CD4-positive, CD25-positive, alpha-beta regulatory T cell (primary cell): ENCODE measurements at places on chromosomes 3 and 15. TPM values are rescaled to one million over a fixed set of nuclear protein-coding genes. Genes with fewer than 3 reads are reported as not detected.

The BCL2A1 gene
- 12.9 TPM for total RNA-seq

The MKRN2OS gene
- total RNA-seq, result not detected

The CHCHD4 gene
- total RNA-seq, result 3.6 TPM

The USP13 gene
- 6.4 TPM for total RNA-seq

The RBP2 gene
- total RNA-seq, result not detected

The FGF7 gene
- total RNA-seq, result not detected

The ZCWPW2 gene
- 0.37 TPM for total RNA-seq

The ITGA11 gene
- not detected for total RNA-seq

- no peaks in the 10 kb centered on the region for H3K4me1 ChIP-seq
- H3K27ac ChIP-seq, result no peak overlapping the region
- H3K4me3 ChIP-seq, result no peak overlapping the region
- peaks cover 6% of the 10 kb centered on the region for H3K27me3 ChIP-seq
- no peaks in the 10 kb centered on the region for H3K36me3 ChIP-seq
- no peak for DNase-seq
These were observed 174.0 kb downstream of the SUCNR1 start for GRCh38 chr3:152047465-152047864.

- H3K27ac ChIP-seq, result no peak overlapping the region
- no peak overlapping the region for H3K4me3 ChIP-seq
- H3K27me3 ChIP-seq, result no peaks in the 10 kb centered on the region
- H3K4me1 ChIP-seq, result peaks cover 3% of the 10 kb centered on the region
These were observed 345.2 kb downstream of the FOXP1 start for GRCh38 chr3:71238355-71238757.

DNA sequence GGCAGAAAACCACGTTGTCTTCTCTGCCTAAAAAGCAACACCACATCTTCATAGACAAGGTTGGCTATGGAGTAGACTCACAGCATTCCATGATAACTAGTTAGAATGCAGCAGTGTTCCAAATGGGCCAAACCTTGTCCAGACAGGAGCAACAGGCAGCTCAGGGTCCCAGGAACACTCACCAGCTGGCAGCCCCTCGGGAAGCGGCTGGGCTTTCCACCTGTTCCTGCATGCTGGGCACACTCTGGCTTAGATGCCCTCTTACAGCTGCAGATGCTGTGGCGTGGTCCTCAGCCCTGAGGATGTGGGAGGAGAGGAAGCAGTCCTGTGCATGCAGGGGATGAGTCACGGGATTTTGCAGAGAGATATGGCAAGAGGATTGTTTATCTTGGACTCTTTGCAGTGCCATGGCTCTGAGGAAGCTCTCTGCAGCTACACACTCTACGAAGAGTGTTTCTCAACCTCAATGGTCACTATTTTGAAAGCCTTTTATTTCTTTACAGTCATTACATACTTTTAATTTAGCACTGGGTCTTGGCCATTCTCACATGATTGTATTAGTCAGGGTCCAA lies 11.3 kb downstream of the NRROS start:
- DNase-seq, result no peak
- H3K27me3 ChIP-seq, result no peaks in the 10 kb centered on the region
- peak overlapping the region; percentile 22 for H3K4me3 ChIP-seq
- no peak overlapping the region for H3K27ac ChIP-seq

GRCh38 chr3:10627884-10628572 lies 122.6 kb upstream of the ATP2B2 start:
- H3K36me3 ChIP-seq, result no peaks in the 10 kb centered on the region
- DNase-seq, result no peak
- H3K4me3 ChIP-seq, result no peak overlapping the region
- no peaks in the 10 kb centered on the region for H3K4me1 ChIP-seq

- no peak overlapping the region for H3K4me3 ChIP-seq
- no peak for DNase-seq
- no peaks in the 10 kb centered on the region for H3K4me1 ChIP-seq
- no peak overlapping the region for H3K27ac ChIP-seq
These were observed 137.6 kb downstream of the SRGAP3 start for GRCh38 chr3:9111866-9112265.

GRCh38 chr15:50265620-50266019 lies at the start of gene HDC:
Gene HDC (minus strand): TSS chr15:50265726. CDS start chr15:50265623, 103 bp downstream.
- no peaks in the 10 kb centered on the region for H3K36me3 ChIP-seq
- H3K4me1 ChIP-seq, result peaks cover 18% of the 10 kb centered on the region
- no peak within 1 kb of the TSS for H3K27ac ChIP-seq
- DNase-seq, result no peak
- no peak within 1 kb of the TSS for H3K4me3 ChIP-seq

GRCh38 chr15:91698241-91698640 lies 155.3 kb upstream of the SLCO3A1 start:
- no peak overlapping the region for H3K4me3 ChIP-seq
- no peaks in the 10 kb centered on the region for H3K27me3 ChIP-seq
- no peaks in the 10 kb centered on the region for H3K4me1 ChIP-seq
- no peak for DNase-seq

DNA sequence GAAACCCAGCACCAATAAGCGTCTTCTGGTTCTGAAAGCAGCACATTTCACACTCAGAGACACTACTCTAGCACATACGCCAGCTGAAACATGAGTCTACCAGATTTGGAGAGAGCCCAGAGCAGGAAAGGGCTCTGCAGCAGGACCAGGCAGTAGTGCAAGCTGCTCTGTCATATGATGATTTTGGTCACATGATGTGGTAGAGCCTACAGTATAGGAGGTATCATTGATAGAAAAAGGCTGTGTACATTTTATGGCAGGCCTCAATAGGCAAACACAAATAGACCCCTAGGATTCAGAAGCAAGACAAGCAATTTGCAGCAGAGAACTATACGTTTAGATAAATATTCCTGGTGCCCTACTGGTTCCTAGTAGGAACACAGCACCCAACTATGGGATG lies 58.2 kb downstream of the QTRT2 start:
- no peak for DNase-seq
- no peak overlapping the region for H3K27ac ChIP-seq
- no peaks in the 10 kb centered on the region for H3K36me3 ChIP-seq
- H3K4me3 ChIP-seq, result no peak overlapping the region
- H3K4me1 ChIP-seq, result no peaks in the 10 kb centered on the region
- no peaks in the 10 kb centered on the region for H3K27me3 ChIP-seq

DNA sequence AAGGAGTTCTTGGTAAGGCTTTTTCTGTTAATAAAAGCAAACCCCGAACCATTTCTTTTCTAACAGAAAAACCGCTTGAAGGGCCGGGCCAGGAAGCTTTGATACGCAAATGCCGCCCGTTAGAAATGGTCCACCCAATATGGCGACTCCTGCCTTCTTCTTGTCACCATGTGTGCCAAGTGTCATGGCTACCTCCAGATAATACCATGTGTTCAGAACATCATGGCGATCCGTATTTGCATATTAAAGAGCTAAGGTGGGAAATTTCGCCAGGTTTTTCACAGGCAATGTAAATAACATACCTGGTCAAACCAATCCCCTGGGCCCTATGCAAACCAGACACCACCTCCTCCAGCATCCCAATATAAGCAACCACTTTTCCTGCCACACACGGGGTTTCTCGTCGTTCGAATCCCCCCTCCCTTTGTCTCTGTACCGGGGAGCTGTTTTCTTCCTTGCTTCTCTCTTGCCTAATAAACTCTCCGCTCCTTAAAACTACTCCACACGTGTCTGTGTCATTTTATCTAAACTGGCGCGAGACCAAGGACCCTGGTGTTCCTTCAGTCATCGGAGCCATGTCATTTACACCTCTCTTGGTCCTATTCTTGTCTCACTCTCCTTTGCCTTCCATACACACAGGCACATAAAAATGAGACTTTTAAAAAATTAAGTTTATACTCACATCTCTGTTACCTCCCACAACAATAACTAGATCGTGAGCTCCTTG lies 34.5 kb downstream of the NCEH1 start:
- no peaks in the 10 kb centered on the region for H3K27me3 ChIP-seq
- no peak overlapping the region for H3K27ac ChIP-seq
- H3K4me1 ChIP-seq, result no peaks in the 10 kb centered on the region
- DNase-seq, result no peak
- no peaks in the 10 kb centered on the region for H3K36me3 ChIP-seq
- no peak overlapping the region for H3K4me3 ChIP-seq

DNA sequence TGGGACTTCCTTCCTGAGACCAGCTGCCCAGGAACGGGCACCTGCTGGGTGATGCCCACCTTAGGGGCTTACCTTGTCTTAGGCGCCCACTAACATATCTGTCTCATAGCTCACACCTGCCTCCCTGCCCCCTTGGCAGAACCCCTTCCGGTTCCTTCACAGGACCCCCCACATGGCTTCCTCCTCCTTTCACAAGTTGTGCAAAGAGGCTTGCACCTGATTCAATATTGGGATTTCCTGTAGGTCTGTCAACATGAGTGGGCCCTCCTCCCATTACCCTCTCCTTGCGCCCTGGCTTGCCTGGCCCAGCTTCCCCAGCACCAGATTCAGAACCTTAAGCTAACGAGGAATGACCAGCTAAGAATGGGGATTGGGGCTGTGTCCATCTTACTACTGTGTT lies 633 bp downstream of the THPO start:
- H3K4me1 ChIP-seq, result peaks cover 12% of the 10 kb centered on the region
- H3K27me3 ChIP-seq, result peaks cover 23% of the 10 kb centered on the region
- no peak overlapping the region for H3K4me3 ChIP-seq

DNA sequence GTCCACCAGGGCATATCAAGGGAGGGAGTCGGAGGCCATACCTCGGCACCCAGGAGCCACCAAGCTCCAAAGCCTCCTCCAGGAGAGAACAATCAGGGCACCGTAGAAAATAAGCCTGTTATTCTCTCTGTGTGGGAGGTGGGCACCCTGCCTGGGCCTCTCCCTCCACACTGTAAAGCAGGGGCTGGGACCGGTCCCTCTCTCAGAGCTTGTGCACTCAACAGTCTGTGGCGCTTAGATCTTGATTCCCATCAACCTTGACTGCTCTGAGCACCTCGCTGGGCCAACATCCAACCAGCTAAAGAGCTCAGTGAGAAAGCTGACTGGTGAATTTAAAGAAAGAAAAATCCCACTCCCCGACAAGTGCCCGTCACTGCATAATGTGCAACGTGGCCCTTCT lies 53.0 kb downstream of the PCSK6 start:
- H3K27me3 ChIP-seq, result peaks cover 2% of the 10 kb centered on the region
- H3K27ac ChIP-seq, result no peak overlapping the region
- H3K36me3 ChIP-seq, result no peaks in the 10 kb centered on the region
- no peaks in the 10 kb centered on the region for H3K4me1 ChIP-seq

DNA sequence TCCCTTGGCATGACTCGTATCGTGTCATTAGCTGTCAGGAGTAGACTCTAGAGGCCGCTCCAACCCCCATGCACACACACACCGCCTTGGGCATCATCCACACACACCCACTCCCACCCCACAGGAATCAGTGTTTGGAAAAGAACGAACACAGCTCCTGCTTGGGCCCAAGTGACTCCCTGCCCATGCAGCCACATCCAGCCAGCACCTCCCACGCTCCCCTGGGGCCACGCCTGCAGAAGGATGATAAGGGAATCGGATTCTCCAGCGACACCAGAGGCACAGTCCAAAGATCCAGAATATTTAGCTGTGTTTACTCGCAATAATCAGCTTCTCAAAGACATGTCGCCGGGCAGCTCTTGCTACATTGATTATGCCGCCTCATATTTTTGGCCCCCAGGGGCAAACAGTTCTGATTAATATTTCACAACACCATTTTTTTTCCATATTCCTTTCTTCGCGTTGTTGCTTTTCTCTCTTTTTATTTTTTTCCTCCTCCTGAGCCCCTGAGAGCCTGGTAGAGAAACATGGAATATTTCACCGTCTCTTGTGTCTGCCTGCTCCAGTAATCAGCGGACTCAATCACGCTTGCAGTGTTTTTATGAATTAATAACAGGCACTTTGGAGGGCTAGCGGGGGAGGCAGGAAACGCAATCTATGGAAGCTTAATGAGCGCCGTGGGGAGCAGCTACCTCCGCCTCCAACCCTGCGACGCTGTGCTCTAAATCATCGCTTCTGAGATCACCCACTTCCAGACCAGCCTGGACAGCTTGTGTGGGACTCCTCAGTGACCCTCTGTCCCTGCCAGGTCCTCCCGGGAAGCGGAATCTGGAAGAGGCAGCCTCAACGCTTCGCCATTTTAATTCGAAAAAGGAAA lies 221.4 kb downstream of the TLE3 start:
- no peaks in the 10 kb centered on the region for H3K4me1 ChIP-seq
- H3K36me3 ChIP-seq, result no peaks in the 10 kb centered on the region
- H3K4me3 ChIP-seq, result no peak overlapping the region
- no peak for DNase-seq
- no peak overlapping the region for H3K27ac ChIP-seq

GRCh38 chr3:72515941-72516340 lies 332.3 kb downstream of the SHQ1 start:
- no peak for DNase-seq
- peaks cover 8% of the 10 kb centered on the region for H3K4me1 ChIP-seq
- H3K27ac ChIP-seq, result no peak overlapping the region
- no peaks in the 10 kb centered on the region for H3K36me3 ChIP-seq
- H3K27me3 ChIP-seq, result no peaks in the 10 kb centered on the region

DNA sequence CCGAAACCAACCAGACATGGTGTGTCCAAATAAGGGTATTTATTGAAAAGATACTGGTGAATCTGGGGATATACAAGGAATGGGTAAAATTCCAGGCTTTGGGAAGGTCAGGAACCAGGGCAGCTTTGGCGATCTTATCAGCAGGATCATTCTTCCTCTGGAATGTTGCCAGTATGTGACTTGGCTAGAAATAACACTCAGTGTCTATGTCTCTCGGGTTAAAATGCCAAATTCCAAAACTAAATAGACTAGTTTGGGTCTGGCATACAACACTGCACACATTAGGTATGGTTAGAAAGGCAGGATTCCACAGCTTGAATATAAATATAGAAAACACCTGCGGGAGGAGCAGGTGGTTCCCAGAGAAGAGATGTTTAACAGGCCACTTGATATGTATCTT lies 220.2 kb upstream of the CD96 start:
- H3K4me3 ChIP-seq, result no peak overlapping the region
- no peak overlapping the region for H3K27ac ChIP-seq
- DNase-seq, result no peak
- no peaks in the 10 kb centered on the region for H3K27me3 ChIP-seq

- H3K4me3 ChIP-seq, result no peak overlapping the region
- H3K27me3 ChIP-seq, result no peaks in the 10 kb centered on the region
- DNase-seq, result no peak
These were observed 10.6 kb downstream of the SETD5 start for GRCh38 chr3:9408061-9408460.

GRCh38 chr3:157240408-157240807 lies 80.5 kb upstream of the CCNL1 start:
- no peak for DNase-seq
- H3K4me3 ChIP-seq, result no peak overlapping the region
- H3K27ac ChIP-seq, result no peak overlapping the region
- H3K4me1 ChIP-seq, result no peaks in the 10 kb centered on the region
- no peaks in the 10 kb centered on the region for H3K36me3 ChIP-seq
- no peaks in the 10 kb centered on the region for H3K27me3 ChIP-seq
